ENCODE measurements at places on chromosomes 11 and 22.
A peak's percentile ranks its signal among the peaks of the same experiment; 100 is the strongest.

DNA sequence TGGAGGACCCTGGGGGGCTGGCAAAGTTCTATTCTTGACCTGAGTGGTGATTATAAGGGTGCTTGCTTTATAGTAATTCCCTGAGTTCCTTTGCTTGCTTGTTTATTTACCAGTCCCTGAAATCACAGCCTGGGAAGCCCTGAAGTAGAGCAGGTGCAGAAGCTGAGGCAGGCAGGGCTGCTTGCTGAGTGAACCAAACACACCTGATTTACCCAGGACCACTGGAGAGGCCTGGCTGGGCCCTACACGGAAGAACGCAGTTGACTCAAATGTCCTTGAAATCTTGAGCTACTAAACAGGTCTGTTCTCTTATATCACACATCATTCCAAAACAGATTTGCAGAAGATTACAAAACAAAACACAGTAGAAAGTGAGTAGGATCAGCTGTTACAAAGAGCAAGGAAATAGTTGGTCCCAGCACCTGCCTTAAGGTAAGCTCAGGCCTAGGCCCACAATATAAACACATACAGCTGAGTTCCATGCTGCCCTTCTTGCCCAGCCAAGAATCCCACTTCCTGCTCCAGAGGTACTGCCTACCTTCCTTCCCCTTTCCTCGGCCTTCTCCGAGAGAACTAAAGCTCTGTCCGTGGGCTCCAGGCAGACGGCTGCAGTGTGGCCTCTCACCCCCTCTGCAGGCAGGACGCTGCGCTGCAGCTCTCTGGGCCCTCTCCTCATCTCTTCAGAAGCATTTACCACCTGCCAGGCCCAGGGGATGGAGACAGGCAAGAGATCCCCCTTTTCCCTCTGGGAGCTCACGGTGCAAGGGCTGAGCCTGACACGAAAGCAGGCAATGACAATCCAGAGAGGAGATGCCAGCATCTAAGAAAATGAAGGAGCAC is 46.1 kb upstream of the SCUBE2 start:
- ATAC-seq: peak; percentile 77

GRCh38 chr22:17772249-17772957 is 1.9 kb downstream of the BID start:
- ATAC-seq: no peak

- no peak for ATAC-seq
Observed at GRCh38 chr22:44344407-44344806, 31.7 kb upstream of the SHISAL1 start.

DNA sequence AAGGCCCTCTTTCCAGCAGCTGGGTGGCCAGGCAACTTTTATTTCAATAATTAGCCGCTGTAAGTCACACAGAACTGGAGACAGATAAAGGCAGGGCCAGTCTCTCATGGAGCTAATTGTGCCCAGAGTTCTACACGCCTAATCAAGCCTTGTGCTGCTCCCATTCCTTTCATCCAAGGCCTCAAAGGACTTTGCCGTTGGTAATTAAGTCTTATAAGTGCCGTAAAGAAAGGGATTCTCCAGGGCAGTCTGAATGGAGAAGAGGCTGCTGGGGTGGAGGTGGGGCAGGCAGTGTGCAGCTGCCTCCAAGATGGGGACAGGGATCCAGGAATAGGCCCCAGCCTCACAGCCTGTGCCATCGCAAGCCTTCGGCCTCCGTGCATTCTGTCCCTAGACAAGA is 357.9 kb downstream of the TENM4 start:
- no peak for ATAC-seq

- peak; percentile 18 for ATAC-seq
Observed at GRCh38 chr11:113529606-113530005, 54.4 kb upstream of the DRD2 start.

- ATAC-seq: no peak
Observed at GRCh38 chr11:36711104-36711825, 113.2 kb upstream of the RAG2 start.

- no peak for ATAC-seq
Observed at GRCh38 chr11:59380263-59381059, 21.8 kb downstream of the OR5AN1 start.

GRCh38 chr11:121755906-121756305 is 303.1 kb upstream of the SORL1-AS1 start:
- ATAC-seq: no peak

DNA sequence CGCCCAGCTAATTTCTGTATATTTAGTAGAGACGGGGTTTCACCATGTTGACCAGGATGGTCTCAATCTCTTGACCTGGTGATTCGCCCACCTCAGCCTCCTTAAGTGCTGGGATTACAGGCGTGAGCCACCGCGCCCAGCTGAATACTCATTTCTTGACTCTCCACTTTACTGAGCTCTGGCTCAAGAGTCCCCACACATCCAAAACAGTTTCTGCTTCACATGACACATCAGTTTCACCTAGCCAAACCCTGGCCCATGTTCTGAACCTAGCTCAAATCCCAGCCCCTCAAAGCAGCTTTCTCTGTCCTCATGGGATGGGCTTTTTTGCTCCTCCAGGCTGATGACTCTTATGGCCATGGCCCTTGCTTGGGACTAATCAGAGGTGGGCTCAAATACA is 9.8 kb downstream of the HYOU1 start:
- ATAC-seq: peak; percentile 71

- ATAC-seq: no peak
Observed at GRCh38 chr22:42711281-42711731, 9.4 kb downstream of the A4GALT start.

DNA sequence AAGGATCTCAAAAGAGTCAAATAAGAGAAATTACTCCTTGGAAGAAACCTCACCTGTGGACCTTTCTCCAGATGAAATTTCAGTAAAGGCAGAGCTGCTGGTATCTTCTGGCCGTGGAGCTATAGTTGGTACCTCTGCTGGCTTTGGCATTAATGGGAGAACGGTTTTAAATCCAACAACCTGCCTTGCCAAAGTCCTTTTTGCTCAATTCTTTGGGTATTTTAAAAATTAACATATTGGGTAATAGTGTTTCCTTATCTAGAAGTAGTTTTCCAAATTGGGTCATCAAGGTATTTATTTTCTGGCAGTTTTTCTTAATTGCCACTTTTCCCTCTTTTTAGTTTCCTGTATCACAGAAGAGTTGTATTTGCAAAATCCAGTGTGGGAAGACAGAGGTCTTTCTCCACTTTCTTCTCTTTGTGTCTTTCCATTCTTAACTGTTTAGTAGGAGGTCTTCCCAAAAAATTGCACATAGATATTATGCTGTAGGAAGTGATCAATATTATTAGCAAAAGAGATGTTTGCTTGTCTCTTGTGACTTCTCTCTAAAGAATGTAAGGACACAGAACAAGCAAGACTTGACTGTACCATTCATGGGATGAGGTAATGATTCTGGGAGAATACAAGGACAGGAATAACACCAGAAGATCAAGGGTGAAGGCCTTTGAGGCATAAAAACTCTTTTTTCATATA is at the start of gene SAA4:
Gene SAA4 (minus strand): TSS at position 139 of the 693 bp plus-strand sequence. CDS start 876 bp downstream, outside the sequence.
- ATAC-seq: no peak

- no peak for ATAC-seq
Observed at GRCh38 chr22:39030705-39031104, 9.8 kb downstream of the APOBEC3D start.

- no peak for ATAC-seq
Observed at GRCh38 chr11:36007127-36007655, 63.3 kb downstream of the LDLRAD3 start.

DNA sequence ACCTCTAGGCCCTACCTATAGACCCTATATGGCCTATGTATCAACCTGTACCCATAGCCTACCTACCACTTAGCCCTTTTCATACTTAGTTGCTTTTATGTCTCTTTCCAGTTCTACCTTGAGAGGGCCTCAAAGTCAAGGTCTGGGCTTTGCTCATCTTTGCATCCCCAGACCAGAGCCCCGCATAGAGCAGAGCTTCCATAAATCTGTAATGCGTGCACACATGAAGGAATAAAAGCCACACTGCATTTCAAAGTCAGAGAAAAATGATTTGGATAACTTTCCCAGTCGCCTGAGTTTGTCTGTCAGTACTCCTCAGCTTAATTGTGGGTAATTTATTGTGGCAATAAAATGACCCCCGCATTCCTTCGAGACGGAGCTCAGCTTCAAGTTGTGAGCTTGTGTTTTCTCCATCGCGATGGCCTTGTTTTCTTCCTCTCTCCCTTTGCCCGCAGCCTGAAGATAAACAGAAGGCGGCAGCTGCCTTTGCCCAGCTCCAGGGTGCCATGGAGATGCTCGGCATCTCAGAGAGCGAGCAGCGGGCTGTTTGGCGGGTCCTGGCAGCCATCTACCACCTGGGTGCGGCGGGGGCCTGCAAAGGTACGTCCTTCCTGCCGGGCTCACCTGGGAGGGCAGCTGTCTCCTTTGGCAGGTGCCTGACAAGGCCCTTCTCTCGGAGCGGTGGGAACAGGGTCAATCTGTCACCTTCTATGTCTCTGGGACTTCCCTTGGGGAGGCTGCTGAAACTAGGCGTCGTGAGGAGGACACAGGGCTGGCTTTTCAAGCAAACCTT is 55.7 kb downstream of the MYO18B start:
- ATAC-seq: no peak

- ATAC-seq: no peak
Observed at GRCh38 chr11:88193278-88193677, 18.0 kb upstream of the RAB38 start.

DNA sequence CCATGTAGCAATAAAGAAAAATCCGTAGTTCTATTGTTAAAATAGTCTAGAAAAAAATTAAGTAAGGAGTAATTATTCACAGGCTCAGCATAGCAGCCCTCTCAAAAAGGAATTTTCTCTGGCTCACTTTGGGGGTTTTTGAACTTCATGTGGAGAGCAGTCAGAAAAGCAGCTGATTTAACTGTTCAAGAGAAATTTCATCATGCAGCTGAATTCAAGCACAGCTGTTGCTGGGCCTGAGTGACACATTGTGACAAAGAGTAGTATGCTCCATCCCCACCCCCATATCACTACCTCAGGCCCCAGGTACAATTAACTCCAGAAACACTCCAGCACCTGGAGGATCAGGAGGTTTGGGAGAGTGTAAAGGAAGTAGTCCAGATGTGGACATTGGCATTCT is 272.1 kb downstream of the FAM76B start:
- ATAC-seq: no peak

- ATAC-seq: no peak
Observed at GRCh38 chr11:101090679-101091270, 38.8 kb downstream of the PGR start.

- ATAC-seq: peak; percentile 71
Observed at GRCh38 chr22:38981992-38982927, at the start of gene APOBEC3B. APOBEC3B (plus strand) TSS chr22:38982347; CDS start chr22:38982454, 107 bp downstream.

- ATAC-seq: peak; percentile 69
Observed at GRCh38 chr11:122743949-122744348, 88.4 kb downstream of the UBASH3B start.

GRCh38 chr11:120594746-120595145 is 83.2 kb downstream of the GRIK4 start:
- ATAC-seq: no peak

DNA sequence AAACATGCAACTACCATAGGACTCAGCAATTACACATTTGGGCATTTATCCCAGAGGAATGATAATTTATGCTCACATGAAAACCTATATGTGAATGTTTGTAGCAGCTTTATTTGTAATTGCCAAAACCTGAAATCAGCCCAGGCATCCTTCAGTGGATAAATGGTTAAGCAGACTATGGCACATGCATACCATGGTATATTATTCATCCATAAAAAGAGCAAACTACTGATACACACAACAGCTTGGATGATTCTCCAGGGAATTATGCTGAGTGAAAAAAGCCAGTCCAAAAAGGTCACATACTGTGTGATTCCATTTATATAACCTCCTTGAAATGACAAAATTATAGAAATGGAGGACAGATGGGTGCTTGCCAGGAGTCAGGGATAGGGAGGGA is 86.7 kb downstream of the ALX4 start:
- ATAC-seq: no peak

DNA sequence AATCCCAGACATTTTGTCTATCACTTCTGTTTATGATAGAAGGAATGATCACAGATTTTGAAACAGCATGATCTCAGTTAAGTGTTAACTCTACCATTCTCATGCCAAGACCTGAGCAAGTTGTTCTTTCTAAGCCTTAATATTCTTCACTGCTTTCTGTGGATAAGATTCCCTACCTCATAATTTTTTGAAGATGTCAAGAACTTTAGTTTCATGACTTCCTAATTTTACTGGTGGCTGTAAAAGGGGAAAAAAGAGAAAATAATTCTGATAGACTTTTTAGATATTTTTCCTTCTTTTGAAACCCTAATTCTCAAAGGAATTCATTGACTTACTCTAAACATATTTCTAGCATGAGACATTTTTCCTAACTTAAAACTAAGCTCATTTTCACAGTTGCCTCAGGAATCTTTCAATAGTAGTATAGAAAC is 520.0 kb upstream of the LUZP2 start:
- ATAC-seq: no peak

DNA sequence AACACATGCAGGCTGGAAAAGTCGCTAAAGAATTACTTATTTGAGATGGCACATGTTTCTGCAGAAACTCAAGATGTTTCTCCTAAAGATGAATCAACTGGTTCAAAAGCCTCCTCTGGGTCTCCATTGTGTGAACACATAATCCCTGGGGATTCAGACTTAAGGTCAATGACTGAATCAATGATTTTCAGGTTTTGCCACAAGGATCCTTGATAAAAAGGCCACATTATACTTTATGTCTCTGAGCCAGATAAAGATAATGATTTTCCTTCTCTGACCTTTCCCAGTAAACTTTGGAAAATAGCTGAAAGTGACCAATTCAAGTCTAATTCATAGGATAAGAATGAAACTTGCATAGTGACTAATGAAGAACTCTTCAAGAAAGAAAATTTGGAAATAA is 2.3 kb upstream of the XKR3 start:
- ATAC-seq: no peak

- ATAC-seq: no peak
Observed at GRCh38 chr11:105049481-105049880, 4.3 kb upstream of the CARD16 start.

GRCh38 chr11:129703846-129704245 is 111.8 kb upstream of the TMEM45B start:
- no peak for ATAC-seq

- peak; percentile 81 for ATAC-seq
Observed at GRCh38 chr22:30305519-30305905, 16.2 kb upstream of the CASTOR1 start.

GRCh38 chr22:40235308-40235707 is 57.6 kb downstream of the TNRC6B start:
- no peak for ATAC-seq

- ATAC-seq: no peak
Observed at GRCh38 chr11:46543564-46543963, 50.3 kb downstream of the AMBRA1 start.

- no peak for ATAC-seq
Observed at GRCh38 chr11:16338393-16338792, 18.0 kb downstream of the SOX6 start.

DNA sequence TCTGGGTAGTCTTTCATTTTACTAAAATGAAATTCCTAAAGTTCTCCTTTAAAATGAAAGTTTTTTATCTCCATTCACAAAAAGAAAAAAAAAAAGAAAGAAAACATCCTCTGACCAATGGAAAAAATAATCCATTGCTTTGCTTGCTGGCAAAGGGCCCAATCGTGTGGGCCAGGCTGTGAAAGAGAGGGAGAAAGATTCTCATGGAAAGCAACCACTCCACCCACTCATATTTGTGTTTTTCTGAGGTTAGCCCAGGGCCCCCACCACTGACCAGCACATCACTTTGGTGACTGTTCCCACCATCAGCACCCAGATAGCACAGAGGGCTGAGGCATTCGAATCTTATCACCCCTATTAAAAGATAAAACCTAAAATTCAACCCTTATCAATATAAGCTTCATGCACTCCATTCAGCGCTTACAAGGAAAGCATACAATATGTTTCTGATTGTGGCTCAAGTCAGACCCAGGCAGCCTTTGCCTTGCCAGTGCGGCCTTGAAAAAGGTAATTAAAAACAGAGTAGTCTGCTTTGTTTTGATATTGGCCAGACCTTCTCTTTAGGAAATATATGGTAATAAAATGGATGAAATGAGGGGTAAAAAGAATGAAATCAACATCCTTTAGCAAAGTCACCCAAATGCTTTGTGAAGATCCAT is 192.8 kb downstream of the ETS1 start:
- no peak for ATAC-seq
